ENCODE measurements at places on chromosomes 2 and 18.
A peak's percentile ranks its signal among the peaks of the same experiment; 100 is the strongest.

DNA sequence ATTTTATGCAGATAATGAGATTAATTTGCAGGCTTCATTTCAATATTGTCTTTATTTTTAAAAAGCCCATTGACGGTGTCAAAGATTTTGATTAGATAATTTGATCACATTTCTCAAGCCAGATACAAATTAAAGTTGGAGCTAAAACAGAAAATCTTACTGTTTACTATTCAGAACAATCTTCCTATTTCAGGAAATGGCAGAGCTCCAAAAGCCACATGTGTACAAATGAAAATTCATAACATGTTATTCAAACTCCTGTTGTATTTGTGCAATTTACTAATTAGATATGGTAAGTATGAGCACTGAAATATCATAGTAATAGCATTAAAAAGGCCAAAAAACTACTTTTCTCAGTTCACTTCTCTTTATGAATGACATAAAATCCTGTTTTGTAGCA, 682.9 kb downstream of the KCNJ3 start:
- no peak for DNase-seq

DNA sequence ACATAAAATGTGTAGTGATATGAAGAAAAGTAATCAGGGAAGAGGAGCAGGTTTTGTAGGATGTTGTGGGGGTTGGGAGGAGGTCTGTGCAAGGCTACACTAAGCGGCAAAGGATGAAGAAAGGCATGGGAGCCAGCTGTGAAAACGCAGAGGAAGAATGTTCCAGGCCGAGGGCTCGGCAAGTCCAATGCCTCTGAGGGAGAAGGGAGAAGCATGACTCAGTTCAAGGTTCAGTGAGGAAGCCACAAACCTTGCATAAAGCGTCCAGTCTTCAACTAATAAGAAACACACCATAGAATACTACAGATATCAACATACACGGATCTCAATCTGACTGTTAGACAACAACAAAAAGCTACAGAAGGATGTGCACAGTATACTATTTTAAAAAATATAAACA, 16.2 kb downstream of the EPB41L3 start:
- no peak for DNase-seq

DNA sequence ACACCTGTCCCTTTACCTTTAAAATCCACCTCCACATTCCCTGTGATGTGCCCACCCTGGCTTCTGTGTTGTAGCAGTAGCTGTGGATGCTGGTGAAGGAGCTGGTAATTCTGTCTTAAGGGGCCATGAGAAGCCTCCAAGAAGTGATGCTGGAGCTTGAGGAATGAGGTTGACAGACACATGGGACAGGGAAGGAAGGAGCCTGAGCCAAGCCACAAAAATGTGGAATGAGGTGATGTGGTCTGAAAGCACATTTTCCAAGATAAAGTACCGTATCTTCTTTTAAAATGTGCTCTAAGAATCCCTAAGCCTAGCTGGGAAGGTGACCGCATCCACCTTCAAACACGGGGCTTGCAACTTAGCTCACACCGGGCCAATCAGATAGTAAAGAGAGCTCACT, 31.2 kb downstream of the VWA3B start:
- DNase-seq: no peak

GRCh38 chr2:166411473-166412230, 35.9 kb upstream of the SCN9A start:
- no peak for DNase-seq

DNA sequence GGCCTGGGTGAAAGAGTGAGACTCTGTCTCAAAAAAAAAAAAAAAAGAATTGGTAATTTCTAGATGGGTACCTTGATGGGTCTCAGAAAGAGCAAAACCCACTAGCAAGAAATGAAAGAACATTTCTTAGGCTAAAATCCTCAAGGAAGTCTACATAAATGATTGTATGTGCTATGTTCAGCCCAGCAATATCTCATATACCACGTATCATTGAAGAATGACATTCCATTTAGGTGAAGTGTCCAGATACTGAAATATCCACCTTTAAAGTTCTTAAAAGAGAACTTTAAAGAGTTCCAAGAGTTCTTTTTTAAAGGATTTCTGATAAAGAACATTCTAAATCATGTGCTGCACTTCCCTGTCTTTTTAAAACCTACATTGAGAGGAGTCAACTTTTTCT, 19.2 kb downstream of the NRP2 start:
- DNase-seq: no peak

DNA sequence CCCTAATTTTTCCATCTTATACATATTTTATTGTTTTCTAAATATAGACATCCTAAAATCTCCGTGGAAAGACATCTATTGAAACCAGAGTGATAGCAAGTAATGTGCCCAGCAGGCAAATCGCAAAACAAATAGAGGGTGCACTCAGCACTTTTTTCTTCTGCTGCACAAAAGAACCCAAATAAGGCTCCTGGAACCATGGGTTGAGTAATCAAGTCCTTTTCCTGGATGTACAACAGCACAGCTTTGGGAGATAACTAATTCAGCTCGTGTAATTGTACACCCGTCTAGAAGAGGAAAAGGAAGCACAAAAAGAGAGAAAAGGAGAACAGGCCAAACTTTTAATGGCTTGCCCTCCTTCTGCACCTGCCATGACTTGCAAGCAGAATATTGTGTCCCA, 126.9 kb upstream of the TLK1 start:
- DNase-seq: no peak

- no peak for DNase-seq
Observed at GRCh38 chr18:28725876-28726275, 548.9 kb upstream of the CDH2 start.

DNA sequence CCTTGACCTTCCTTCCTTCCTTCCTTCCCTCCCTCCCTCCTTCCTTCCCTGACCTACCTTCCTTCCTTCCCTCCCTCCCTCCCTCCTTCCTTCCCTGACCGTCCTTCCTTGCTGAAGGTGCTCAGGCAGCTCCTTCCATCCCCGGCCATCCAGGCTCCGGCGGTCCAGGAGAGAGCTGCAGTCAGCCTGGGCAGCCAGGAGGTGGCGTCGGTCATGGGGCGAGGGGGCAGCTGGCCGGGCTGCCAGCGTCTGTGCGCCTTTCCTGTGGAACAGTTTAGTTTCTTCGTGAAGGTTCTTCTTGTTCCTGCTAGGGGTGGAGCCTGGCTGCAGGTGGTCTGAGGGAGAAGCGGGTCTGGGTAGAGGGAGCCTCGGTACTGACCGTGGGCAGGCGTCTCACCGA, 15.7 kb downstream of the GPR35 start:
- peak; percentile 87 for DNase-seq

DNA sequence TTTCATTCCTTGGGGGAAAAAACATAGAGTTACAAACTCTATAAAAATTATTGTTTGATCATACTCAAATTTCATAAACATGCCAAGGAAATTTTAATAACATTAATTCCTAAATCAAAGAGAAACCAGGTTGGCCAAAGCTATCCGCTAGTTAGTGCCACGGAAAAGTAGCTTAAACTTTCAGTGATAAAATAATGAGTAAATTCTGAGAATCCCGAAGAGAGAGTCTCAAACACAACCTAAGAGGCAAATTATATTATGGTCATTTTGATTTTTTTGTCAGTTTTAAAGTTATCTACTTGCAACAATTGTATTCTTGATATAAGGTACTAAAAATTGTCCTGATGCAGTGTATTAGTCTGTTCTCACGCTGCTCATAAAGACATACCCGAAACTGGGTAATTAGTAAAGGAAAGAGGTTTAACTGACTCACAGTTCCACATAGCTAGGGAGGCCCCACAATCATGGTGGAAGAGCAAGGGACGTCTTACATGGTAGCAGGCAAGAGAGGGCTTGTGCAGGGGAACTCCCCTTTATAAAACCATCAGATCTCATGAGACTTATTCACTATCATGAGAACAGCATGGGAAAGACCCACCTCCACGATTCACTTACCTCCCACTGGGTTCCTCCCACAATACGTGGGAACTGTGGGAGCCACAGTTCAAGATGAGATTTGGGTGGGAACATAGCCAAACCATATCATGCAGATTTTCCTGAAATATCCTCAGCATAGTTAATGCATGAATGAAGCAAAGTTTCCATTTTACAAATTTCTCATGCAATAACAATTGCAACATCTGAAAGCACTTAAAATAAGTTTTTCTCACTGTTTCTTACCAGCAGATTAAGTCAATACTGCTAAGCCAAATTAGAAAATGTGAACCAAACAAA, 205.9 kb upstream of the STK17B start:
- no peak for DNase-seq

DNA sequence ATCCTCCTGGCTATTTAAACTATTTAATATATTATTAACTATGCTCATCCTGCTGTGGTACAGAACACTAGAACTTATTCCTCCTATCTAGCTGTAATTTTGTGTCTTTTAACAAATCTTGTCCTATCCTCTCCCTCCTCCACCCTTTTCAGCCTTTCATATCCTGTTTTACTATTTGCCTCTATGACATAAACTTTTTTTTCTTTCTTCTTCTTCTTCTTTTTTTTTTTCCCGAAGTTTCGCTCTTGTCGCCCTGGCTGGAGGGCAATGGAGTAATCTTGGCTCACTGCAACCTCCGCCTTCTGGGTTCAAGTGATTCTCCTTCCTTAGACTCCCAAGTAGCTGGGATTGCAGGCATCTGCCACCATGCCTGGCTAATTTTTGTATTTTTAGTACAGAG, 201.5 kb downstream of the LPIN1 start:
- DNase-seq: no peak

- no peak for DNase-seq
Observed at GRCh38 chr2:232345251-232345650, 33.3 kb upstream of the ALPP start.
